ENCODE measurements at places on chromosomes 2 and 18.

DNA sequence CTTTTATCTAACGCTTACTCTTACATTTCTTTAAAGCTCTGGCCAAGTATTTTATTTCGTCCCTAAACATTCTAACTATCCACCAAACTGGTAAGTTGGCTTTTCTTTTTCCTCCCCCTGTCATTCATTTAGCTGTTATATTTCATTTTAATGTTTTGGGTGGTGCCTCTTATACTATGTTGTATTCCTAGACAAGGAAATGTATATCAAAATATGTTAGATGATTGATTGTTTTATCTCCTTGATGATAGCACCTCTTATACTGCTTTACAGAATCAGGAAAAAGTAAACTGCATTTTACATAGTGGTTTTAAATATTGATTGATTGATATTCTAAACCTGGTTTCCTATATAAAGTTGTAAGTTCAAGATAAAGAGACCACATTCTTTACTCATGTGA lies 23.9 kb downstream of the C18orf54 start:
- no peak for DNase-seq

GRCh38 chr2:85497944-85498630 lies 40.9 kb upstream of the MAT2A start:
- no peak for DNase-seq

DNA sequence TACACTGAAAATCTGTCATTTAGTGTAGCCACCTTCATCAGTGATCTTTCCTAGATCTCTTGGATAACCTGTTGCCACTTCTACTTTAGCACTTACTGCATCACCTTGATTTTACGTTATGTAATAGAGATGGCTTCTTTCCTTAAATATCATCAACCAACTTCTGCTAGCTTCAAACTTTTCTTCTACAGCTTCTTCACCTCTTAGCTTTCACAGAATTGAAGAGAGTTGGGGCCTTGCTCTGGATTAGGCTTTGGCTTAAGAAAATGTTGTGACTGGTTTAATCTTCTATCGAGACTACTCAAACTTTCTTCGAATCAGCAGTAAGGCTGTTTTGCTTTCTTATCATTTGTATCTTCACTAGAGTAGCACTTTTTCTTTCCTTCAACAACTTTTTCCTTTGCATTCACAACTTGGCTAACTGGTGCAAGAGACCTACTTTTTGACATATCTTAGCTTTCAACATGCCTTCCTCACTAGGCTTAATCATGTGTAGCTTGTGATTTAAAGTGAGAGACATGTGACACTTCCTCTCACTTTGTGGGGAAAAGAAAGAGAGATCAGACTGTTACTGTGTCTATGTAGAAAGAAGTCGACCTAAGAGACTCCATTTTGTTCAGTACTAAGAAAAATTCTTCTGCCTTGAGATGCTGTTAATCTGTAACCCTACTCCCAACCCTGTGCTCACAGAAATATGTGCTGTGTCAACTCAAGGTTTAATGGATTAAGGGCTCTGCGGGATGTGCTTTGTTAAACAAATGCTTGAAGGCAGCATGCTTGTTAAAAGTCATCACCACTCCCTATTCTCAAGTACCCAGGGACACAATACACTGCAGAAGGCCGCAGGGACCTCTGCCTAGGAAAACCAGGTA lies 99.6 kb downstream of the ATL2 start:
- DNase-seq, result no peak

DNA sequence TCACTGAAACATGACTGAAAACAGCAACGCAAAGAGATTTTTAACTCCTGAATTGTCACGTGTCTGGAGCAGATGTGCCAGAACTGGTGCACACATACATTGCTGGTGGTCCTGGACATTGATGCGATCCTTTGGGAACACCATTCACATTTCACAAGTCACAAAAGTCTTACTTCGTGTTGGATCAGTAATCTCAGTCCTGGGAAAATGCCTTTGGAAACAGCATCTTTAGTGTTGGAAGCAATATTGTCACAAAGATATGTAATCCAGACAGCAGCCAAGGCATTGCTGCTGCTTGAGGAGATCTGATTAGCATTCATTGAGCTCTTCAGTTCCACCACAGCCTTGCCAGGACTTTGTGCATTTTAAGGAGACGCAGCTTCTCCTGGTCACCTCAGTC lies 126.2 kb upstream of the SH3BP4 start:
- DNase-seq, result no peak

DNA sequence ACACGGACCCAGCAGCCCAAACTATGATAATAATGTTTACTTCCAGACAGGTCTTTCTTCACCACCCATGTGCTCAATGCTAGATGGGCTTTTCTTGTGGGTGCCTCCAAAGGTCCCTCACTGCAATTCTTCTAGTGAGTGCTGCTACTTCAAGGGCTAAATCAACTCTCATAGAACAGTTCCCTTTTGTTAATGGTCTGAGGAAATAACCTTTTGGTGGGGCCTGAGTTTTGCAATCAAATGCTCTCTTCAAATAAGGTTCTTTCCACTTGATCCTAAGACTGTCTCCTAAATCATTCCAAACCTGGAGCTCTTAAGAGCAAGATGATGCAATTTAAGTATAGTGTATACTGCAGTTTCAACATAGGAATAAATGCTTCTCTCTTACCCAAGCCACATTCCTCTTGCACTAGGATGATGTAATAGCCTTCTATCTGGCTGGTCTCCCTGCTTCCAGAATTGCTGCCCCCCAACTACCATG lies 6.0 kb downstream of the NEMP2 start:
- DNase-seq, result no peak

GRCh38 chr2:38533757-38534545 lies 68.8 kb downstream of the HNRNPLL start:
- no peak for DNase-seq

DNA sequence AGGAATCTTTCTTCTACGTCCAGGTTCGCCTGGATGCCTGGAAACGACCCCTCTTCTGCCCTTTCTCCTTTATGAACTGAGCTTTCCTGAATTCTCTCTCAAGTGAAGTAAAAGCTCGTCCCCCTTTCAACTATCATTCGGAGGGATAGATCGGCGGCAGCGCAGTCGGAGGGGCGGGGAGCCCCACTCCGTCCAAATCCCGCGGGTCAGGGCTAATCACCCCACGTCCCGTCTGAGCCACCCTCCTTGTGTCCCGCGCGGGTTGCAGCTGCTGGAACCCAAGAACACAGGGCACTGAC lies 367 bp downstream of the FBXO48 start:
- no peak for DNase-seq
